ENCODE measurements at places on chromosomes 4 and X. TPM values are rescaled to one million over a fixed set of nuclear protein-coding genes. Genes with fewer than 3 reads are reported as not detected.
A peak's percentile ranks its signal among the peaks of the same experiment; 100 is the strongest.

The ABRAXAS1 gene
- total RNA-seq, result 7.8 TPM

GRCh38 chrX:72305286-72306084, at the start of gene CITED1:
Gene CITED1 (minus strand): TSS chrX:72305914. CDS start chrX:72302869, 3,045 bp downstream.
- no peak for DNase-seq

- DNase-seq, result no peak
Measured at GRCh38 chrX:102652031-102652688, 877 bp downstream of the GPRASP1 start.

DNA sequence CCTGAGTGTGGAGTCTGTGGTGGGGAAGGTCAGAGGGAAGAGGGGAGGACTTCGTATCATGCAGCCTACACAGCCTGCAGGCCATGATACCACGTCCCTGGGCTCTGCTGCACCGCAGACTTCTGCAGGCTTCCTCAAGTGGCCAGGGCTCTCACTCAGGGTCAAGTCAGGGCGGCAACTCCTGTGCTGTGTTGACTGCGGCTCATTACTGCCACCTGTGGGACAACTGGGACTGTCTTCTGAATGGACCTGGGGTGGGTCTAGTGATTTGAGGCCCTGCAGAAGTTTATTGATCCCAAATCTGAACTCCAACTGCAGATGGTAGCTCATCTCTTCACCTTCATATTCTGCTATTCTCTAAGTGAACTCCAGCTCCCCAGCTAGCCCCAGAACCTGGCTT, 167.1 kb downstream of the NSUN7 start:
- DNase-seq, result no peak

The POLN gene
- total RNA-seq, result 0.61 TPM

DNA sequence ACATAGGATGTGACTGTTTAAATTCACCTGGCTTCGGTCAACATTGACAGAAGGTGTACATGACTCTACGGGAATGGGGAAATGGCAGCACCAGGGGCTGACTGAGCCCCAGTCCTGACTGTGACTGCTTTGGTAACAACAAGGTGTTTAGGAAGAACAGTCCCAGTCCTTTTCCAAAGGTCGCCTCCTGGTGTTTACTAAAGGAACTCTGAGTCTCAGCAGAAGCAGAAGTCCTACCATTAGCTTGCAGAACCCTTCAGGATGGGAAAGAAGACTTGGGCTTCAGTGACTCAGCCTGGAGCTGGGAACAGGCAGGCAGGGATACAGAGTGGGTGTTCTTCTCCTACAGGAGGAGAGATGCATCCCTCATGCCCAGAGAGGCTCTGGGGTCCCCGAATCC, 103.3 kb downstream of the MGST2 start:
- DNase-seq, result no peak

The BTK gene
- total RNA-seq, result not detected

- no peak for DNase-seq
Measured at GRCh38 chr4:85452058-85452731, 22.8 kb upstream of the ARHGAP24 start.

- no peak for DNase-seq
Measured at GRCh38 chrX:44011506-44011905, 38.3 kb upstream of the NDP start.

GRCh38 chr4:11904117-11904535, 475.4 kb upstream of the HS3ST1 start:
- DNase-seq, result no peak

- no peak for DNase-seq
Measured at GRCh38 chr4:77174426-77174825, 17.4 kb downstream of the CCNG2 start.

GRCh38 chrX:129576539-129576938, 36.5 kb downstream of the OCRL start:
- DNase-seq, result no peak

- no peak for DNase-seq
Measured at GRCh38 chr4:84985952-84986351, 19.5 kb upstream of the WDFY3 start.

GRCh38 chr4:2246384-2247127, 4.6 kb upstream of the HAUS3 start:
- no peak for DNase-seq

- DNase-seq, result no peak
Measured at GRCh38 chrX:94361241-94361640, 687.2 kb downstream of the FAM133A start.

DNA sequence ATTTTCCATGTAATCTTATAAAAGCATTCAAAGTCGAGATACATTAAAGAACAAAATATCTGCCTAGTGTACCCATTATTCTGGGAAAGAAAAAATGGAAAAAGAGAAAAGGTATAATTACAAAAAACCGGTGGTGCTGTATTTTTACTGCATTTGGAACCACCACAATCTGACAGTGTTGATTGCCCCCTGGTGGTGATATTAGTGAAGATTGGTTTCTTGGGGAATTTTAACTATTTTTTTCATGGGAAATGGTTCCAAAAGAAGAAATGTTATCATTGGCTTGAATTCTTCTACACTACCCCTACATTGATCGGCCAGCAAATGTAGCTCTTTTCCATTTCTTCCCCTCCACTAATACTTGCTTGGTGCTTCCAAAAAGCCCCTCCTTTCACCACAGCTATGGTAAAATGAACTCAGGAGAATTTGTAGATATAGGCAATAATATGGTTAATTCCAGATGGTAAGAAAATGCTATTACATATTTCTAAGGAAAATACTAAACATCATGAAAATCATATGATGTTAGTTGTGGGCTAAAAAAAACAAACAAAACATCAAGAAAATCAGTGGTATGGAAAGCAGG, 50.0 kb downstream of the COX18 start:
- peak; percentile 38 for DNase-seq

DNA sequence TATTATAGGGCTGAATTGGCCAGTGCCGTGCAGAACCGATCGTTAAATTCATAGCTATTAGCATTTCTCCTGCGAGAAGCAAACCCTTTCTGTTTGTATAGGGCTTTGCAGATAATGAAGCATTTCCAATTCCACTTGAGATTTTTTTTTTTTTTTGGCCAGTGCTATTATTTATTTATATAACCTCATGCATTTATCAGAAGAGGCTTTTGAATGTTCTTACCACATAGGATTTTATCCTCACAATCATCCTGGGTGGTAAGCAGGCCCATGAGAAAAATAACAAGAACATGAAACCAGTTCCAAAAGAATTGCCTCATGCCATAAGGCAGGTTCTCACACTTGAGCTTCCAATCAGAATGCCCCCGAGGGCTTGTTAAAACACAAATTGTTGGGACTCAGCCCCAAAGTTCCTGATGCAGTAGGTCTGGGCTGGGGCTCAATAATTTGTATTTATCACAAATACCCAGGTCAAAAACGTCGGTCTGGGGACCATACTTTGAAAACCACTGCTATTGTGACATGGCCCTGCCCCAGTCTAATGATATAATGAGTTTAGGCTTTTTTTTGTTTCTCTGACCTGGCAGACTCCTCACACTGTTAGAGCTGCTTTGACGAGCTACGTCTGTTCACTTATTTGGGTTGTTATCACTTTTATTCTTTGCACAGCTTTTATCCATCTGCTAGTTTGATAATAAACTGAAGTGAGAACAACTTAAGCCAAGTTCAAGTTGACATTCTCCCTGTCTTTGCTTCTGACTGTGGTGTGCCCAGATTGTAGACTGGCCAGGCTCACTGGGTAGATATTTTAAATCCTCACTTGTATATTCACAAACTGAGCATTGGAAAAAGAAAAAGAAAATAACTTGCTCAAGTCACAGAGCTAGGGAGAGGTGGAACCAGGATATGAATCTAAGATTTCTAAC, 20.1 kb downstream of the SUPT20HL1 start:
- no peak for DNase-seq

The TFE3 gene
- 64.3 TPM for total RNA-seq

- no peak for DNase-seq
Measured at GRCh38 chr4:63171341-63171740, 1237.9 kb downstream of the TECRL start.

GRCh38 chr4:147528054-147528453, 47.2 kb downstream of the EDNRA start:
- no peak for DNase-seq

DNA sequence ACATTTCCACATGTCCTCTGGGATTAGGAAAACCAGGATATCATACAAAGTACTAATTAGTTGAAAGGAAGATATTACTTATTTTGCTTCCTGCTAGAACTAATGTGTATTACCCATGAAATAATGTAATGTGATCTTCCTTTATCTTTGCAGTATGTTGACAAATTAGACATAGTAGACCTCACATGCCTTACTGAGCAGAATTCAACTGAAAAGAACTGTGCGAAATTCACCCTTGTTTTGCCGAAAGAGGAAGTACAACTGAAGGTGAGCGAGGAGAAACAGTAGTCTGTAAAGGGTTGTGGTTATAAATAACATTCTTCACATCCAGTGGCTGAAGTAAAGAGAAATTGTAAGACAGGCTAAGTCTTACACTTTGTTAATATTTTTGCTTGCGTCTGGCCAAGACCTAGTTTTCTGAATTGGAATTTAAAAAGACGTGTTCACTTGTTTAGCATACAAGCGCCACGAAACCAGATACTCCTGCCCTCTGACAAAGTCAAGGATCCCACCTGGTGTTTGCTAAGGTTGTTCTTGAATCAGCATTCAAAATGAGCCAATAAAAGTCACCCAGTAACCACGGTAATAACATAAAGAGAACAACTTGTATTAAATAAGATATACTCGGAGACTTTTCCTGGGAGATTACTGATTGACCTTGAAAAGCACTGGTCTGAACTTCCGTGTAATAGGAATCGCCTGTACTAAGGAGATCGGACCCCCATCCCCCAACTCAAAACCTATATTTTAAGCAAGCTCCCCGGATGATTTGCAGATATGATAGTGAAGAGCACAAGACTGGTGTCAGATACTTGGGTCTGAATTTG, 16.9 kb downstream of the STAP1 start:
- no peak for DNase-seq

The DCAF12L2 gene
- total RNA-seq, result not detected

GRCh38 chr4:8559011-8559410, 21.2 kb upstream of the GPR78 start:
- DNase-seq, result no peak

DNA sequence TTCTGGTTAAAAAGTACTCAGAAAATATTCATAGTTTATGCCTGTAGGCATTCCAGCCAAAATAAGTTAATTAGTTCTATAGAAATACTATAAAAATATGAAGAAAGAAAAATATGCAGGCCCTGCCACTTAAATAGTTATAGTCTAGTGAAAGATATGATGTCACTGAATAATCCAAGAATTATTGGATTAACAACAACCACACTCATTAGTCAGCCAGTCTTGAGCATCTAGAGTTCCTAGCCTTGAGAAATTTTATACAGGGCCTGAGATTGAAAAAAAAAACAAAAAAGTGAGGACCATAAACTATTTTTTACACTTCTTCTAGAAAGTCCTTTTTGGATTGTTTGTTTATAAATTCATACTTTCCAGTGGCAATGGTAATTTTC, 823.0 kb downstream of the FAT4 start:
- DNase-seq, result no peak

- DNase-seq, result no peak
Measured at GRCh38 chr4:184649971-184650855, 675 bp downstream of the PRIMPOL start.

DNA sequence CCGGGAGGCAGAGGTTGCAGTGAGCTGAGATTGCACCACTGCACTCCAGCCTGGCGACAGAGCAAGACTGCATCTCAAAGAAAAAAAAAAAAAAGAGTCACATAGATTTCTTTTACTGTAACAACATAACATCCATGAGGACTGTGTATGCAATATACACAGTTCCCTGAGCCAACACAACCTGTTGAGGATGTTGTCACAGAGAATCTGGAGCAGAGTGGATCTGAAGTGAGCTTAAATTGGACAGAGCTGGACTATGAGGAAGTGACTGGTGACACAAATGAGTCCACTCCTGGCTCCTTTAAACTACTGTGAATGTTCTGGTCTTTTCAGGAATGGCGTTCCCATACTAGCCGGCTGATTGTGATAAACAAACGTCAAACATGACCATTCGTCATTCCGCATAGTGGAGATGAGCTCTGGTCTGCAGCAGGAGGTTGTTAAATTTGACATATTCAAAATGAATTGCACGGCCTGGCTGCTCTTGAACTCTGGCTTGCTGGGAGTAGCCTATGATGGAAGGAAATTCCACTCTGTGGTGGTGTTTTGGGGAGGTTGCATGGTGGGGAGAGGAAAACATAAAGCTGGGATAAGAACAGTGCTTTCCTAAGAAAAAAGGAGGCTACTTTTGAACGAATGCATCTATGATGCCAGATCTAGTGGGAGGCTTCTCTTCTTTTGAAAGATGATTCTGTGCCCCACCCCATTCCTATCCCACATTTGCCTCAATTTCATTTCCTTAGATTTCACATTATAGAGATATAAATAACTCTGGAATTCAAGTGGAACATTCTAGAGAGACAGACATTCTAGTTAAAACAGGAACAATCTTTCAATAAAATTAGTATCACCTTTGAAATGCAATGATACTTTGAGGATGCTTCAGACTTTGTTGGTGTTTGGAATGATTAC, 149.5 kb downstream of the SHROOM3 start:
- no peak for DNase-seq

- no peak for DNase-seq
Measured at GRCh38 chr4:142211444-142211843, 575.1 kb downstream of the IL15 start.

- DNase-seq, result no peak
Measured at GRCh38 chr4:165915215-165915614, 42.2 kb downstream of the TLL1 start.

The PABPC1L2B gene
- total RNA-seq, result not detected

DNA sequence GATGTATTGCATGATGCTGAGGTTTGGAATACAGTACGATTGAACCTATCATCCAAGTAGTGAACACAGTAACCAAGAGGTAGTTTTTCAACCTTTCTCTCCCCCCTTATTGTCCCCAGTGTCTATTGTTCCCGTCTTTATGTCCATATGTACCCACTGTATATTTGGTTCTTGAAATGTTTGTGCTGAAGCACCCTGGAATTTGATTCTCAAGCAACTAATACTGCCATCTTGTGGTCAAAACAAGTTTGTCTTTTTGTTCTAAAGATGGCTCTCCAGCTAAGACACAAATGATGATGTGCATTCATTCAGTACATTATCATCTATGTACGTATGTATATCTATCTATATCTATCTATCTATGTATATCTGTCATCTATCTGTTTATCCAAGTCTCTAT, 33.5 kb upstream of the DCX start:
- DNase-seq, result no peak

The SSX3 gene
- total RNA-seq, result not detected

The PPEF1 gene
- not detected for total RNA-seq

DNA sequence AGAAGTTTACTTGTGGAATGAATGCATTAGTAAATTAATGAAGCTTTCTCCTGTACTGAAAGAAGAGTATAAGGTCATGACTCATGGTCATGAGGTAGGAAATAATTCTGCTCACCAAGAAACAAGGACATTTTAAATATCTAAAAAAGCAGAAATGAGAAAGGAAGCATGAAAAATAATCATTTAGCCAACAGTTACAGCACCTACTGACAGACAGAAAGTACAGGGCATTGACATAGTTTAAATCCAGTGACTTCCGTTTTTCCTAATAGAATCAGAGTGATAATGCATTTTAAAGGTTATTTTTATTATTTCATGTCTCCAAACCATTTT, 30.5 kb upstream of the ACSL1 start:
- no peak for DNase-seq

- DNase-seq, result no peak
Measured at GRCh38 chrX:72314881-72315280, 9.2 kb upstream of the CITED1 start.

All from SJSA1 (cell line).